Tibial artery (tissue), 4 donors: ENCODE measurements at places on chromosomes 6 and 20.

DNA sequence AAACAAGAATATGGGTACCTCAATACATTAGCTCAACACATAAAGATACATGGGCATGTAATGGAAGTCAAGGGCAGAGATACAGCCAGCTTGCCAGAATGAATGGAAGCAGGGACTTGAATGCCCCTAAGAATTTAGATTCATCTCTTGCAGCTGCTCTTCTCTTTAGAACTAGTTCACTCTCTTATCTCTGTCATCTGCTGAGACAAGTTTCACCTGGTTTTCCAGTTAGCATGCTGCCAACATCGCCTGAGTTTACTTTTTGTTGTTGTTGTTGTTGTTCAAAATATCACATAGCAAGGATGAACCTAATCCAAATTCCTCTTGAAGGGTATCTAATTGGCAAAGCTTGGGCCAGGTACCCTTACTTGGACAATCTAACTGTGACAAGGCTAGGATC, 14.1 kb upstream of the PAQR8 start:
- DNase-seq: no peak

- no peak for DNase-seq
These were observed 19.4 kb downstream of the GPX6 start for GRCh38 chr6:28496099-28496779.

GRCh38 chr20:41339957-41340326, 679 bp upstream of the LPIN3 start:
- DNase-seq: peak; percentile 89

DNA sequence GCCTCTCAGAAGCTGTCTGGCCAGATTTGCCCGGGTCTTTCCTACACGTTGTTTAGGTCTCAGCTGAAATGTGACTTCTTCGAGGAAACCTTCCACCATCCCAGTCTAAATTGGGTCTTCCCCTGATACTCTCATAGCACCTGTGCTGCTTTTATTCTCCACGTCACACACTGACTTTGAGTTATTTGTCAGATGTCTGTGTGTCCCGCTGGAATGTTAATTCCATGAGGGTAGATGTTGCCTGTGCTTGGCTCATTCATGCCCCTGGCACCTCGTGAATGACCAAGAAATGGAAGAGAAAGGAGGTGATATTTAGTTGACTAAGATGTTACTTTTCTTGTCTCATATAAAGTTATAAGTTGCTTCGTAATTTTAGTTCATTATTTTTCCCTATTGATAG, 197.8 kb downstream of the TMEM242 start:
- no peak for DNase-seq

- DNase-seq: peak; percentile 35
These were observed 297.8 kb downstream of the TAF4 start for GRCh38 chr20:61767761-61768494.

- peak; percentile 83 for DNase-seq
These were observed 18.5 kb upstream of the FAM184A start for GRCh38 chr6:119096721-119097565.

GRCh38 chr20:59718071-59718470, 113.7 kb downstream of the PHACTR3 start:
- DNase-seq: no peak

GRCh38 chr20:34268851-34269636, 27.8 kb downstream of the ASIP start:
- no peak for DNase-seq

DNA sequence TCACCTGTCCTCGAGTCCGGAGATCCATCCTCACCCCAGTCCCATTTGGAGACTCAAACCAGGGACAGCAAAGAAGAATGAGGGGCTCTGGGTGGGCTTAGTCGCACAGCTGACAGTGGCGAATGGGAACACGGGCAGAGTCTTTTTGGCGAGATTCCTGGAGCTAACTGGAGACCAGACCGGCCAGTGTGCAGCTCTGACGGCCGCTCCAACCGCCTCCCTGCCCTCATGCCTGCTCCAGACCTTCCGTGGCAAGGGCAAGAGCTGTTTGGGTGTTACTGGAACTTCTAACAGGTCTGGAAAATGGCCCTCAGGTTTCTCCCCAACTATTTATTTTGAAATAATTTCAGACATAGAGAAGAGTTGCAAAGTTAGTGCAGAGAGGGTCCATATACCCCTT, 75.6 kb downstream of the IRF4 start:
- no peak for DNase-seq

DNA sequence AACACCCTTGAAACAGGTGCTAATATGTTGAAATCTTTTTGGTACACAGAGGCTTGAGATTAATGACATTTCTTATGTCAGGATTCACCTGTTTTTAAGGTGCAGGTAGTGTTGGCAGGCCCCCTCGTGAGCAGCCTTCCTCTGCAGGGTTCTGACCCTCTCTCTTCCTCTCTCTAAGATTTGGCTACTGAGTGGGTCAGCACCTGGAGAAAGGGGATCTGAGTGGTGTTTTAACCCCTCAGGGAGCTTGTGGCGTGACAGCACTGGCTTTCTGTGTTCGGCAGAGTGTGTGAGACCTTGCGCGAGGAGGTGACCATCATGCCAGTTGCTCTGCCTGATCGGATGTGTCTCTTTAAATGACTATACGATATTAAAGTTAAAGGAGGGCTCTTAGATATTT, 37.1 kb downstream of the HIVEP1 start:
- DNase-seq: no peak

DNA sequence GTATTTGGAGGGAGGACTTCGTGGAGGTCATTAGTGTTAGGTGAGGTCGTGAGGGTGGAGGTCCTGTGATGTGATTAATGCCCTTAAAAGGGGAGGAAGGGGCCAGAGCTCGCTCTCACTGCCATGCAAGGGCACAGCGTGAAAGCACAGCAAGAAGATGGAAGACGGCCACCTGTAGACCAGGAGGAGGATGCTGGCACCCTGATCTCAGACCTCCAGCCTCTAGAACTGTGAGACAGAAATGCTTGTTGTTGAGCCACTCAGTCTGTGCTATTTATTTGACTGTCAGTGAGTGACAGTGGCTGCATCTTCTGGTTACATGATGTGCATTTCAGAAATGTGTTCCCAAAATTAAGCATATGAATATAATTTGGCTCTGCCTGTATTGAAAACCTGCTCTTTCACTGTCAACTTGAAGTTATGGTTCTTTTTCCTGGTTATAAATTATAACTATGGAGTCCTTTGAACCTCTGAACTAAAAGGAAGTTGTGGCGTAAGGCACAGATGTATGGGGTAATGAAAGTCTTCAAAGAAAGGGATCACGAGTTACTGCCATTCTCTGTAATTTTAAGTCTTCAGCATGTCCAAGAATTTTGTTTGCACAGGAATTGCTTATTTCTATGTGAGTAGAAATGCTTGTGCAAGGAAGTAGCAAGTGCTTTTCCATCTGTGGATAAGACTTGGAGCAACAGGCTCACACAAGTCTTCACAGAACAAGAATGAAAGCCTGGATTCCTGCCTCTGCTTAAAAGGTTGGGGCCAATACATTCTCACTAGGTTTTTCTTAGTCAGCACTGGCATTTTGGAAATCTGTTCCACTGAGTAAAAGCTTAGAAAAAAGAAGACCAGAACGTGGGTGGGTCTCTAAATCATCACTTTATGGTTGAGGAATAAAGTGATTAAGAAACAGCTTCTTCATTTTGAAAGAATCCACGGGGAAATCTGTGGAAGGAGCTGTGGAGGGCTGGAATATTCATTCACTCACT, 10.3 kb downstream of the PPP1R14C start:
- no peak for DNase-seq

GRCh38 chr6:20900389-20901160, 366.3 kb downstream of the CDKAL1 start:
- no peak for DNase-seq

GRCh38 chr20:52828199-52828598, 144.0 kb upstream of the TSHZ2 start:
- DNase-seq: no peak

- DNase-seq: peak; percentile 54
These were observed at the start of gene TOX2 for GRCh38 chr20:43914311-43915210. Gene TOX2, plus strand, starts transcription at chr20:43914852. Its CDS starts 40 bp downstream, at chr20:43914892.

- no peak for DNase-seq
These were observed 304.3 kb upstream of the SUPT3H start for GRCh38 chr6:45681860-45682511.

- no peak for DNase-seq
These were observed 226.7 kb downstream of the MEI4 start for GRCh38 chr6:77879527-77879926.

DNA sequence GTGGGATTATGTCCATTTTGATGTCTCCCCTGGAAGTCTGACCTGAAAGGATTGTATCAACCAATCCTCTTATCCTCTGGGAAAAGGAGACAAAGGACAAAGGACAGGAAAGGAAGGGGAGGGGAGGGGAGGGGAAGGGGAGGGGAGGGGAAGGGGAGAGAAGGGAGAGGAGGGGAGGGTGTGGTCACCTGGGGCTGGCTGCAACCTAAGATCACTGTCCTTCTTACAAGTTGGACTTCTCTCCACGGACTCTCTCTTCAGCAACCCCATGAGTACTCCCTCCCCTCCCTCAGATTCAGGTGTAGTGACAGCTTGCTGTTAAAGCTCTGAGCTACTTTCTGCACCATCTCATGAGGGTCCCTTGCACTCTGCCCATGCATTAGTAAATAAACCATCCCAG, 58.9 kb upstream of the KLHL31 start:
- no peak for DNase-seq

- no peak for DNase-seq
These were observed 577.2 kb upstream of the FLRT3 start for GRCh38 chr20:14914633-14915032.

GRCh38 chr20:4342609-4343008, 327.3 kb upstream of the RNF24 start:
- DNase-seq: no peak

- no peak for DNase-seq
These were observed 295.7 kb upstream of the RUNX2 start for GRCh38 chr6:45032426-45032825.

- no peak for DNase-seq
These were observed 36.6 kb upstream of the DUSP22 start for GRCh38 chr6:255751-256083.

GRCh38 chr6:161128680-161129196, 137.2 kb downstream of the MAP3K4 start:
- no peak for DNase-seq

GRCh38 chr6:137136065-137136464, 37.4 kb downstream of the IL22RA2 start:
- no peak for DNase-seq

DNA sequence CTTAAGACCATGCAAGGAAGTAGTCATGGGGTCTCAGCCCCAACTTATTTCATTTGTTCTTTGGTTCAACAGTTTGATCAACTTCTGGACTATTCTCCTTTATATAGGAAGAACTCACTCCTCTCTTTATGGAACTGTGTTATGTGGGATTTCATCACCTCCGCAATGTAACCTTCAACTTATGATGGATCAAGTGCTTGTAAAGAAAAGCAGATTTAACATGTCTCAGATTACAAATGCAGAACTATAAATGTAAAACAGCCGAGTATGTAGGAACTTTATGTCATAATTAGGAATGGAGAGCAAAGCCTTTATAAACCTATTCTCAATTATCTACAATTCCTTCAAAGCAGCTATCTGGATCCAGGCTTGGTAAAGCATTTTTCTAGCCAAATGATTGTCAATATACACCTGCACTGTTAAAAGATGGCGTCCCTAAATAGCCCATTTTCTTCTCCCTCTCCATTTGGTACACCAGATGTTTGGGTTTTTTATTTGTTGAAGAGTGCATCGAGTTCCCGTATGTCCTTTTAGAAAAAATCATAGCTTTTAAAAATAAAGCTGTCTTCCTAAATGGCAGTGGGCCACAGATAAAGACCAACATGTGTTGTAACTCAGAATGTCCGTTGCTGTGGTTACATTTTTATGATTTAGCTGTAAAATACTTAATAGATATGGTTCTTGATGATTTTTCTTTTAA, 985.1 kb upstream of the SLC35B3 start:
- no peak for DNase-seq

DNA sequence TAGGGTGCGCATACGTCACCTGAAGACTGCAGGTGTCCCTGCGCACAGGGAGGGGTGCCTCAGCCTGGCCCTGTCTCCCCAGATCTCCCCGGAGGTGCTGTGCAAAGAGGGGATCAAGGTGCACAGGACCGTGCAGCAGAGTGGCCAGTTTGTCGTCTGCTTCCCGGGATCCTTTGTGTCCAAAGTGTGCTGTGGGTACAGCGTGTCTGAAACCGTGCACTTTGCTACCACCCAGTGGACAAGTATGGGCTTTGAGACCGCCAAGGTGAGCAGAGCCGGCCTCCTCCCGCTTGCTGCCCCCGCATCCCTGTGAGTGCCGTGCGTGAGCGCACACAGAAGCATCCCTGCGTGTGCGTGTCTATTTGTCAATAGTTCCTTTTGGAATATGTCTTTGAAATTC, 150.7 kb downstream of the DTNBP1 start:
- no peak for DNase-seq

DNA sequence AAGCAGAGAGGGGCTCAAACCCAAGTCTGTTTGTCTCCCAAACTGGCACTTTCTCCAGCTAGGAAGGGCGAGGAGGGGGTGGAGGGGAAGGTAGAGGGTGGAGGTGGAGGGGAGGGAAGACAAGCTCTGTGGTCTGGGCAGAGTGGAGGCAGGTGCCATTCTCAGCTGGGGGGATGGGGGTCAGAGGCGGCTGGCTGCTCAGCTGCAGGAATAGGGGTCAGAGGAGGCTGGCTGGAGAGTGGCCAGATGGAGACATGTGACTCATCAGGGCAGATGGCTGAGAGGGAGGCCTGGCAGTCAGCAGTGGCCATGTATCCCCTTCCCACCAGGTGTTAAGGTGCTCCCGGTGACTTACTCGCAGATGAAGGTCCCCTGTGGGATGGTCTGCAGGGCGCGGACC, 3.5 kb upstream of the SLC44A4 start:
- DNase-seq: no peak

DNA sequence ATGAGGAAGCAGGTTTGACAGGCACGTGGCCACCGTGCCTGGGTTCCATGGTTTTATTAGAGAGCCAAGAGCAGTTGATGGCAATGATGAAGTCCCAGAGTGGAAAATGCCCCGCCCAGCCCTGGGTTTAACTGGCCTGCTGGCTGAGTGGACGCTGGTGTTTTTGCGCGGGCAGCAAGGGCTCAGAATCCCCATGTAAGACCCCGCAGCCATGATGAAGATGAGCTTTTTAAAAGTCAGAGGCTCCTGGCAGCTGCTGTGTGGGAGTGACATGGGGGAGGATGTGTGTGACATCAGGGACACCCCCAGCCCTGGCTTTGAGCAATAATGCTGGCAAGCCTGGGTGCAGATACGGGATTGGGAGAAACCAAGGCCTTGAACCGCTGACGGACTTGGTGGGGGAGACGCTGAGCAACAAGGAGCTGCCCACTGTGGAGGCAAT, 33.0 kb upstream of the SLCO4A1 start:
- DNase-seq: no peak

DNA sequence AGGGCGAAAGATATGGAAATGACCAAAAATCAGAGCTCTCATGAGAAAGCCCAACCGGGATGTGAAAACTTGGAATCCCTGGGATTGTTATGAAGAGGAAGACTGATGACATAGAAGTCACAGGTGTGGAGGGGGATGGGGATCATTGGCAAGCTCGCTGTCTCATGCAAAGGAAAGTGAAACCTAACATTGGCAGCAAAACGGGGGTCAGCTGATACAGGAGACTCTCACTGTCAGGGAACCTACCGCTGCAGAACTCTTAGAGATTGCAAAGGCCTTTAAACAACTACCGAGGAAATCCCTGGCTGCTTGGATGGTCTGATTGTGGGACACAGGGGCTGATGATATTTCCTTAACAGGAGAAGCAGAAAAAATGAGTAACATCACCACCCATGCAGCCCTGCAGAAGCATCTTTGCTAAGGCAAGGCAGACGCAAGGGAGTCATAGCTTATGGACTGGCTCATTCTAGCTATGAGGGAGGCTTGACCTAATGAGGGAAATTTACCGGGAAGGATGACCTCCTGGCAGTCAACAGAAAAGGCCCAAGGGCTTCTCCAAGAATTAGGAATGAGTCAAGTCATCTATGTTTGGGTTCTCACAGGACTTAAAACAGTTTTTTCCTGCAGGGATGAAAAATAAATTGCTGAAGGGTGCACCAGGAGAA, 7.0 kb downstream of the MUC21 start:
- DNase-seq: no peak
